HFF-Myc (cell line): ENCODE measurements at places on chromosomes 12 and 14.

DNA sequence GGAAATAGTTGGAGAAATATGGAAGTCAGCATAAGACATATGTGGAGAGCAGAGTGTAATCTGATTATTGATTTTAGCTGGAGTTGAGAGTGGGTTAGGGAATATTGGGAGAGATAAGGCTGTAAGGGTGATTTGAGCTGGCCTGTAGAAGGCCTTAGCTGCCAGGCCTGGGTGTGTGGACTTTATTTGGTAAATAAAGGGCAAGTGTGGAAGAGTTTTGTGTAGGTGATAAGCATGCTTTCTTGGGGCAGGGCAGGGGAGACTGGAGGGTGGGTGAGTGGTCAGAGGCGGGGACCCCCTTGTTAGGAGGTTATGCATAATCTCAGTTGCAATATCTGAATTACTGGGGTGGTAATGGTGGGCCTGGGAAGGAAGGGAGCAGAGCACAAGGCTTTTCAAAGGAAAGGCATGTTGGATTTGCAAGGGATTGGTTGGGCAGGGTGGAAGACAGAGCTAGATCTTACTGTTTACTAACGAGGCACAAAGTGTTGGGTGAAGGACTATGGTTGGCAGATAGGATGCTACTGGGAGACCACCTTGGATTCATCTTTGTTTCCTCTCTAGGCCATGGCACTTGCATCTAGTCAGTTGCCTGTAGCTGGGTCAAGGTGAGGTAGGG lies 5.5 kb downstream of the KHNYN start:
- DNase-seq, result no peak

DNA sequence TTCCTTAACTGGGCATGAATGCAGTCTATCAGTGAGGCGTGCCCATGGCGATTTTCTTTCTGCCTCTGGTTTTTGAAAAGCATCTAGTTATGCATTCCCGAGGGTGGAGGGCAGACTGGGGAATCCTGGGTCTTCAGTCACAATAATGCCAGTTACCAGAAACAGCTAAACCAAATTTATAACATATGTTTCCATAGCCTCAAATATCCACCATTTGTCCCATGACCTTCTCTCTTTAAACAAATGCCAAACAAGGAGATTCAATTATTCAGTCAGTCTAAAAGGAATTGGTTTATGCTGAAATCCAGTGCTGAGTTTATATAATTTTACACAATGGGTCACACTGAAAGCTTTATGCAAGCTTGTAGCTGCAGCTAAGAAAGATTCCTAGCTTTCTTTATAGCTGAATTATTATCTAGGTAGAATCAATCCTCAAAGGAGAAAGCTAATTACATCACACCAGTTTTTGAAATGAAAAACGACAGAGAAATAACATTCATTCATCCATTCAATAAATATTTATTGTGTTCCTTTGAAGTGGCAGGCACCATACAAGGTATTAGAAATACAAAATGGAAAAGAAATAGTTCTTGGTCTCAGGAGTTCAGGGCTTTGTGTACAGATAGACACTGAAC lies 131.3 kb upstream of the RAP1B start:
- peak; percentile 57 for DNase-seq

- DNase-seq, result no peak
Measured at GRCh38 chr12:40770781-40771180, 78.5 kb downstream of the CNTN1 start.

- no peak for DNase-seq
Measured at GRCh38 chr14:49545716-49546115, 40.5 kb downstream of the RPS29 start.

- DNase-seq, result no peak
Measured at GRCh38 chr12:124542021-124542949, 25.1 kb downstream of the NCOR2 start.

GRCh38 chr12:8947737-8948136 lies 1.7 kb downstream of the M6PR start:
- no peak for DNase-seq

- DNase-seq, result no peak
Measured at GRCh38 chr12:31249356-31249755, 76.6 kb downstream of the SINHCAF start.
